ENCODE measurements at places on chromosomes 1 and 21.

DNA sequence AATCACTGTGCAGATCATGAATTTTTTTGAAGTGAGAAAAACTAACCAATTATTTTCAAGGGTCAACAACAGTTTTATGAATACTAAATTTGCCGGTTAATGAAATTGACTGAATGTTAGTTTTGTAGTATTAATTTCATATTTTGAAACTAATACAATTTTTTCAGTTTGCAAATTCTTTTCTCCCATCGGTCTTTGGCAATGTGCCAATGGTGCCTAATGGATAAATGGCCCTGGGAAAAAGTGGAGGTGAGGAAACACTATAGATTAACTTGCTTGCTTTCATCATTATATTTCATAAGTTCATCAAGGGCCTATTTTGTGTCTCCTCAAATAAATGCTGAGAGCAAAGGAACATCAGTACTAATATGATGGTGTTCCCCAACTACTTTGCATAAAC lies 4.1 kb downstream of the C1orf141 start:
- no peak for DNase-seq

DNA sequence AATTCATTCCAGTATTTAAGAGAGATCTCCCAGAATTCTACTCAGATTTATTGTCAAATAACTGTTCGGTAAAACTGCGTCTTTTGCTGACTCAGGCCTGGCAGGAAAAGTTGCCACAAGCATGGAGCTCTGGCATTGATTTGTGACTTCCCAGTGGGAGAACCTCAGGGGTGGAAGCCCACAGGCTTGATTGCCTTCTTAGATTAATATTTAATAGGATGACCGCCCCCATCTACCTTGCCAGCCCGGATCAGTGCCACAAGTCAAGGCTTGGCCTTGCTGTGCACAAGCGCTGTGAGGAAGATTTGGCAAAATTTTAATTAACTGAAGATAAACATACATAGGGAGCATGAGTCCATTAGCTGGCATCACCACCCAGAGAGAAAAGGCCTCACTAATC lies 93.5 kb downstream of the LRIG2 start:
- DNase-seq, result no peak

DNA sequence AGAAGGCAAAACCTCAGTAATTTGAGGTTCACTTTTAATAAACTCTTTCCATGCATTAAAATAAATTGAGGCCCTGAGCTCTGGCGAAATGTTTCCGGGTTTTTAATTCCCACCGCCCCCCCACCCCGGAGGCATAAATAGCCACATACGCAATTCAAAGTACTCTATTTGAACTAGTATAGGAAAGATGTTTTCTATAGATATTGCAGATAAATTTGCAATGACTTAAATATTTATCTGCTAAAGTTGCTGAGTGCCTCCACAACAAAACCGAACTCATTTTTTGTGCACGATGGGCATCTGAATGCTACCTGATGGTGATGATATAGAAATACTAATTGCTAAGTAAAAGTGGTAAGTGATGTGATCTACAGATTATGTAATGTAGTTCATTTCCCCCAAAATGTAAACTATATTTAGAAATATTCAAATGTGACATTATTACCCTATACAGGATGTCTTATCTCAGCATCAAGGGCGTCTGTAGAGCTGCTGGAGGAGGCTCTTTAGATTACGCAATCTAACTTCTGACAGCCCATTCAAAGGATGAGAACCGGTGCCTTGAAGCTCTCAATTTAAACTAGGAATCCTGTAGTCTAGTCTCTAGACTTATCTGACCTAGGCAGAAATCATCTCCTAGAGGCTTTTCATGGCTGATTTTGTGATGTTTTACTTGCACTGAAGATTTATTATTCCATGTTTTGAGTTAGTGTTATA lies 8.5 kb downstream of the IRF2BP2 start:
- no peak for DNase-seq

DNA sequence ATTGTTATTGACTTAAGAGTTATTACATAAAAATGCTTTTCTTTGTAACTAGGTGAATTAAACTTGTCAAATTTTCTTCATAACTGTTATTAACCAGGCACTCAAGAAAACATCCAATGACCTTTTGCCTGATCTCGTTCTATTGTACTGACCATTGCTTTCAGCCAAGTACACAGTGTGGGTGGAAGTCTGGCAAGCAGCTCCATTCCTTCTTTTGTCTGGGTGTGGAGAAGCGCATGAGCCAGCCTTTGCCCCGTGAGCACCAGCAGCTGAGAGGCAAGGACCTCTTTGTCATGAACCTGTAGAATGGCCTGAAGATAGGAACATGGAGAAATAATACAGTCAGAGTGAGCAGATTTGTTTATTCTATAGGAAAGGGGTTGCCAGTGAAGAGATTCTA lies 57.5 kb downstream of the IARS2 start:
- DNase-seq, result no peak

DNA sequence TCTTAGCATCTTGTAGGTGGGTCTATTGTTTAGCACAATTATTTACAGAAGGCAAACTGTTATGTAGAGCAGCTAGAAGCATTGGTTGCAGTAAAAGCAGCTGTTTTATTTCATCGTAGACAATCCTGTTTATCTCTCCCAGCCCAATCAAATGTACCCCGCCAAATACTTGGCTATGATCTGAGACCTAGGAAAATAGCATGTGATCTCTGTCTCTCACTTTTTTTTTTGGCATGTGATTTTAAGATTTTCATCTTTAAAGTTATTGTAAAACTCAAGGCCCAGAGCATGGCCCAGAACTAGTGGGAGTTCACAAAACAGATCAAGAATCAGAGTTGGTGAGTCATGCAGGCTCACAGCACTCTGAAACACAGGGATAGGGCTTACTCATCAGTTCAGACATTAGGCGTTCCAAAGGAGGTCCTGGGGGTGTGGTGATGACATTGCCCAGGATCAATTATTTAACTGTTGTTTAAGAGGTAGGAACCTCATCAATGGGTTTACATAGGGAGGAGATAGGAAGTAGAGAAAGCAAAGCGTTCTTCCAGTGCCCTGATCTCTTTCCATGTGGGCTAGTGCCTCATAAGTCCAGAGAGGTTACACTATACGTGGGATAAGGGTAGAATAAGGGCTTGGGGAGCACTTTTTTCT lies 40.2 kb downstream of the TBX19 start:
- peak; percentile 48 for DNase-seq

- DNase-seq, result no peak
Observed at GRCh38 chr21:42923553-42924432, 1.6 kb downstream of the ERVH48-1 start.

- DNase-seq, result no peak
Observed at GRCh38 chr1:236422517-236422876, 28.4 kb downstream of the EDARADD start.

DNA sequence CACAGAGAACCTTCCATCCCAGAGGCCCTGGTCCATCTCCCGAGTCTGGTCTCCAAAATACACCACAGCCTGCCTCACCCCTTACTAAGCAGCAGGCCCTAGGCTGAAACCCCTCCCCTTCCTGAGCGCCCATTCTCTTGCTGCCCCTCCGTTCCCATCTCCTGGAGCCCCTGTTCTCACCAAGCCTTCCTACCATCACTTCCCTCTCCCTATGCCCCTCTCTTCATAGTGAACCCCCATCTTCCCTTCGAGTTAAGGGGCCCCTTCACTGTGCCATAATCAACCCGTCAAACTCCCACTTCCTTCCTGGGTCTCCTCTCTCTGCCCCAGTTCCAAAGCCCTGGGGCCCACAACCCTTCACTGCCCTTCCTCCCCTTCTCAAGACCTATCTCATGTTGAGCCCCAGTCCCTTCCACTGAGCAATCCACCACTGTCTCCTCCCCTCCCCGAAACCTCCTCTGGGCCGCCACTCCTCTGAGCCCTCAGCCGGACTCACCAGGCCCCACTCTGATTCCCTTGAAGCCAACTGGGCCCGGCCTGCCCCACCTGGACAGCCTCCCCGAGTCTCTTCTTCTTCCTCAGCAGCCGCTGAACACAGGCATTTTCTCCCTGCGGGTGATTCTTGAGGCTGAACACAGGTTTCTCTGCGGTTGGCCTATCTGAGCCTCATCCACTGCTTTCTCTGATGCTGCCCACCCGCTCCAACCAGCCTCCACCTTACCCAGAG lies 42.2 kb upstream of the WASF2 start:
- no peak for DNase-seq

- no peak for DNase-seq
Observed at GRCh38 chr1:14725695-14726094, 127.2 kb downstream of the KAZN start.

DNA sequence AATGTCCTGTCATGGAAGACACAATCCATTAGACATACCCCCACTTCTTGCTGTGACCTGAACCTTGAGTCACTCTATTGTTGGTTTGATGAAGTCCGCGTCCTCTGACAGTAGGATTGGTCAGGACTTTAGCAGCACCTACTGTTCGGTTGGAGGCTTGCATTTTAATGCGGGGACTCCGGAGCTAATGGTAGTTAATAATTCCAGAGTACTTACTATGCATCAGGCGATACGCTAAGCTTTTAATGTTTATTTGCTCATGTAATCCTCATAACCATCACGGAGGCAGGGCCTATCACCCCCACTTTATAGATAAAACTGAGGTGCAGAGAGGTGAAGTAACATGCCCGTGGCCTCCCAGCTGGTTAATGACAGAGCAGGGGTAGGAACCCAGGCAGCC lies 7.9 kb upstream of the ELF3 start:
- no peak for DNase-seq

- DNase-seq, result no peak
Observed at GRCh38 chr1:172837816-172838679, 179.1 kb downstream of the FASLG start.

GRCh38 chr1:11294951-11295350 lies 22.0 kb downstream of the UBIAD1 start:
- DNase-seq, result no peak

GRCh38 chr1:154906621-154907081 lies 29.9 kb downstream of the PMVK start:
- no peak for DNase-seq

GRCh38 chr1:168210312-168210711 lies 15.5 kb upstream of the SFT2D2 start:
- DNase-seq, result no peak

DNA sequence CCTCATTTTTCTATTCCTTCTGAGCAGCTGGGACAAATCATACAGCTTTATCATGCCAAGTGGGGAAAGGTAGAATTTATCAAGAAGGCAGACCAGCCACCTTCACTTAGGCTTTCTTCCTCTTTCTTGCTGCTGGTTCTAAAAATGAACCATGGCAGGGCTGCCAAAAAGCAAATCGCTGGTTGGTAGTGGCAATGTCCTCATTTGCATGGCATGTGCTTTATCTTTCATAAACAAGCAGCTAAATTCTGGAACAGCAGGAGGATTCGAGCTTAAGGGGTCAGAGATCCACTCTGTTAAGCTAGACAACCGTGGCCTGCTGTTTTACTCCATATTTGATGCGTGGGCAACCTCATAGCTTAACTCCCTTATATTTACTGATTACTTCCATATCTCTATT lies 91.3 kb downstream of the RPE65 start:
- DNase-seq, result no peak

GRCh38 chr1:61642475-61643232 lies 82.3 kb downstream of the TM2D1 start:
- DNase-seq, result no peak

DNA sequence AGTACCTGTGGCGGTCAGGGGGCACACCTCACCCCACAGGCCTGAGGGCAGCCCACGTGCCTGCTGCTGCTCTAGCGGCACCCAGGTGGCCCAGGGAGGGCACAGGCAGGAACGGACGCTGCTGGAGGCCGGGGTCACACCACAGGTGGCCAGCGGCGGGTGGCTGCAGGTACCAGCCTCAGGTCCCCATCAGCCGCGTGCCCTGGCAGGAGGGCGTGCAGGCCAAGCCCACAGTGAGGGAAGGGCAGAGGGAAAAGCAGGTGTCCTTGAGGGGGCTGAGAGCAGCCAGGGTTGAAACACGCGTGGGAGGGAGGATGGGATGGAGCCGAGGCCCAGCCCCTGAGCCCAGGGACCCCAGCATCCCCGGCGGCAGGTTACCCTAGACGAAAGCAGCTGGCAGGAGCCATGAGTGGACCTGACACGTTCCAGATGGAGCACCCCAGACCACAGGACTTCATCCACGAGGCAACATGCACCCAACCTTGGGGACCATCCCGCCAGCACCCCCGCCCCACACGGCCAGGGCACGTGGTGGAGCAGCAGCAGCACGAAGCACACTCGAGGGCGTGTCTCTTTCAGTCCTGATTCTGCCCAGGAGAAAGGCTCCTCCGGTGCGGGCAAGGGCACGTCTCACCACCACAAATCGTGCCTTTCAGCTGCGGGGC lies 3.7 kb downstream of the SLC19A1 start:
- no peak for DNase-seq

- DNase-seq, result no peak
Observed at GRCh38 chr1:168665975-168666374, 63.0 kb downstream of the DPT start.

GRCh38 chr1:248373761-248374160 lies 1.8 kb upstream of the OR2T6 start:
- DNase-seq, result no peak

- DNase-seq, result no peak
Observed at GRCh38 chr1:14300991-14301703, 297.3 kb upstream of the KAZN start.

GRCh38 chr1:202193614-202194327 lies at the start of gene LGR6:
Gene LGR6, plus strand, starts transcription at chr1:202193799. Its CDS starts 191 bp downstream, at chr1:202193990.
- no peak for DNase-seq

- no peak for DNase-seq
Observed at GRCh38 chr1:205271745-205272144, 44.0 kb downstream of the TMCC2 start.

GRCh38 chr1:234602334-234603220 lies 7.4 kb downstream of the IRF2BP2 start:
- no peak for DNase-seq

DNA sequence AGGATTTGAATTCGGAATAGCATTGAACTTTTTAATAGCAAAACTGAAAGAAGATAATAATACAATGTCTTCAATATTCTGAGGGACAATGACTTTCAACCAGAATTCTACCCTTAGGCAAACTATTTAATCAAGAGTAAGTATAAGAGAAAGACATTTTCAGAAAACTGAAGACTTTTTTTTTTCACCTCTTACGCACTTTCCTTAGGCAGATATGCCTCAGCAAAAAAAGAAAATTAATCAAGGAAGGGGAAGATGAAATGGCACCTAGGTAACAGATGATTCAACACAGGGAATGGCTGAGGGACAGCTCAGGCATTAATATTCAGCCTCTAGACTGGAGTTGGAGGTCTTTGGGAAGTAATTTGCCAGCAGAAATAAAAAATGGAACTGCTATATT lies 184.9 kb downstream of the URB2 start:
- DNase-seq, result no peak

GRCh38 chr1:41542196-41542930 lies 57.9 kb upstream of the EDN2 start:
- no peak for DNase-seq

DNA sequence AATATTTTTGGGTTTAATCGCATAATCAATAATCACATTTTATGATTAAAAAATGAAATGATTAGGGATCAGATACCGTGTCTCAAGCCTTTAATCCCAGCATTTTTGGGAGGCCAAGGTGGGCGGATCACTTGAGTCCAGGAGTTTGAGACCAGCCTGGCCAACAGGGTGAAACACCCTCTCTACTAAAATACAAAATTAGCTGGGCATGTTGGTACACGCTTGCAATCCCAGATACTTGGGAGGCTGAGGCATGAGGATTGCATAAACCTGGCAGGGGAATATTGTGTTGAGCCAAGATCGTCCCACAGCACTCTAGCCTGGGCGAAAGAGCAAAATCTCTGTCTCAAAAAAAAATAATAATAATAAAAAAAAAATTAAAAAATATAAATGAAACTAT lies 1581.4 kb downstream of the KCNT2 start:
- no peak for DNase-seq
